ENCODE measurements at places on chromosomes 3 and 15.

DNA sequence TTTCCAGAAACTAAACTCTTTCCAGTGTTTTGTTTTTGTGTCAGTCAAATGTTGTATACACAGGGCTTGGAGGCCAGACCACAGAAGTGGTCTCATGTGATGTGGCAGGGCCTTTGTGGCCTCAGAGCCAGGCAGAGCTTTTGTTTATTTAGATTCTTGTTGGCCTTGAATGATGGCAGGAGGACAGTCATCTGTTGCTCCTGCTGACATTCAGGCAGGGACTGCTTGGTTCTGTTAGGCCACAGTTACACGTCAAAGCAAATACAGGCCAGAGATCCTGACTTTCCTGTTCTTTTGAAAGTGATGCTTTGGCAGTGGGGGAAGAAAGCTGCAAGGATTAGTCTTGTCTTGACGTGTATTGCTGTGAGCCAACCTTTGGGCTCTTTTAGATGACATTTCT lies 325.1 kb downstream of the CACNA2D3 start:
- DNase-seq: no peak

- no peak for DNase-seq
These were observed 134.0 kb downstream of the CMSS1 start for GRCh38 chr3:99951701-99952100.

DNA sequence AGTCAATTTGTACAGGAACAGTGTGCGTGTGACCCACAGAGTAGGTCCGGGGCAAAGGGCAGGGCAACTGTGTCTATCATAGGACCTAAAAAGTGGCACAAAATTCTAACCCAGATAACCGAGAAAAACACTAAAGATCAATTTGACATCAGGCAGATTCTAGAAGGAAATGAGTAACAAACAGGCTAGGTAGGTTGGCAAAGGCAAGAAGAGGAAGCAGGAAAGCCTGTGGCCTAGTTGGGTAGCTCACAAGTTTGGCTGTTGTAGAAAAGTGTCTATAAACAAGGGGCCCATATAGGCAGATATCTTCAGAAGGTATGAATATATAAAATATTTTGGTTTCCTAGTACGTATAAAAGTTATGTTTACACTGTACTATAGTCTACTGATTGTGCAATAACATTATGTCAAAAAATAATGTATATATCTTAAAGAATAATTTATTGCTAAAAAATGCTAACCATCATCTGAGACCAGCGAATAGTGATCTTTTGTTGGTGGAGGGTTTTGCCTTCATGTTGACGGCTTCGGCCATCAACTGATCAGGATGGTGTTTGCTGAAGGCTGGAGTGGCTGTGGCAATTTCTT lies 13.3 kb upstream of the OR5K1 start:
- DNase-seq: no peak

DNA sequence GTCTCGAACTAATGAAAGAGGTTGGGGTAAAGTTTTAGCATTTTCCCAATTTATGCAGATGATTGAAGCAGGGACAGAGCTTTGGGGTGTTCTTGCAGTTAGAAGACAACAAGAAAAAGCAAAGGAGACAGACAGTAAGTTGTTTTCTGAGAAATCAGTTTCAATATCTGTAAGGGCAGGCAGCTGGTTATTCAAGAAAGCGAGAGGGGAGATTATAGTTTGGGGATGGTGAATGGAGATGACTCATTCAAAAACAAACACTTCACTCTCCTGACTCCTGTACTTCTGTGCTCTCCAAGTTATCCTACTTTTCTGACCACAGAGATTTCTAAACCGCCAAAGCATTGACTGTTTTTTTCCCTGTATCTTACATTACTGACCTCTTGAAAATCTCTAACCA lies 352.0 kb downstream of the GAP43 start:
- DNase-seq: no peak

- no peak for DNase-seq
These were observed 29.3 kb downstream of the CEP152 start for GRCh38 chr15:48781481-48782081.

- no peak for DNase-seq
These were observed 422.4 kb upstream of the ATP11B start for GRCh38 chr3:182370949-182371348.

DNA sequence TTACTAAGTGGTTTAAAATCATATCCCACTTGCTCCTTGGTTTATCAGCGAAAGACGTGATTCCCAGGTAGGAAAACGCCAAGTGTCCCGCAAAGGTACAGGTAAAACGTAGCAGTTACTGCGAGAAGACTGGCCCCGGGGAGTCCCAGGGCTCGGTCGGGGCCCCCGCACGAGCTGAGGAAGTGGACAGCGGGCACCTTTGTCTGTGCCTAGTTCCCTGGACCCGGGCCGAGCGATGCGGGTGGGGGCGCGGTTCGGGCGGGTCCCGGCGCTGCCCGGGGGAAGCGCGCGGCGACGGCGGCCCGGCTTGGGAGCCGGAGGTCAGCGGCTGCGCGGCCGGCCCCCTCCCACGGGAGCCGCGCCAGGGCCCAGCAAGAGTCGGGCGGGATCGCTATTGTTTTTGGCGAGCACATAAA lies 864 bp upstream of the NEO1 start:
- no peak for DNase-seq

DNA sequence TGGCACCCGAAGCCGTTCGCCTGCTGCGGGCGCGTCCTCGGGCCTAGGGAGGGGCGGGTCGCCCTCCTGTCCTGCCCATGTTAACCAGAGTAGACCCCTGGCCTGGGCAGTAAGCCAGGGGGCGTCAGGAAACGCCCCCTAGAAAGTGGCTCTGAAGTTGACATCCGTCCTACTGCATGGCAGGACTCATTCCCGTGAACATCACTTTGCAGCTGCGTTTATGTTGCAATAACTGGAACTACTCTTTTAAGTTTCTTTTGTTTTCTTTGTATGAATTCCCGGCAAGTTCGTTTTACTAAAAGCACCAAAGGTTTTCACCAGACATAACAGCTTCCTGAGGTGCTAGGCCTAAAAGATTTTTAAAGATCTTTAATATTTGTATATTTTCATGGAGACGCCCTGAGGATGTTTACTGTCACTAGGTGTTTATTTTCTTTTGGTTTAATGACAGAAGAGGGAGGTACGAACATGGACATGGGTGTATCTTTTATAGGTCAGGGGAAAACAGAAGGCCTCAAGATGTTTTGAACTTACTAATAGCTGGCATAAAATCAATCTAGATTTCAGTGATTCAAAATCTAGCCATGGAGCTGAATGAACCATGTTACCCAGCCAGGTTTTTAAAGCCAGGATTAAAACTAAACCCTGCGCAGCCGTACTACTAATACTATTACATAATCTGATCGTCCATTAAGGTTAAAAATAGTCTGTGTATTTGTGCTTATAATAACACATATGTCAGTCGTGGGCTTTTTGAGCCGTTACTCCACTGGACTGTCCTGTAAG lies 1.0 kb downstream of the C15orf61 start:
- no peak for DNase-seq

- no peak for DNase-seq
These were observed 20.0 kb downstream of the RTP3 start for GRCh38 chr3:46517784-46518181.

GRCh38 chr3:15812183-15812582 lies 14.4 kb upstream of the ANKRD28 start:
- no peak for DNase-seq

- DNase-seq: no peak
These were observed 22.6 kb downstream of the ADAM10 start for GRCh38 chr15:58726867-58727266.

DNA sequence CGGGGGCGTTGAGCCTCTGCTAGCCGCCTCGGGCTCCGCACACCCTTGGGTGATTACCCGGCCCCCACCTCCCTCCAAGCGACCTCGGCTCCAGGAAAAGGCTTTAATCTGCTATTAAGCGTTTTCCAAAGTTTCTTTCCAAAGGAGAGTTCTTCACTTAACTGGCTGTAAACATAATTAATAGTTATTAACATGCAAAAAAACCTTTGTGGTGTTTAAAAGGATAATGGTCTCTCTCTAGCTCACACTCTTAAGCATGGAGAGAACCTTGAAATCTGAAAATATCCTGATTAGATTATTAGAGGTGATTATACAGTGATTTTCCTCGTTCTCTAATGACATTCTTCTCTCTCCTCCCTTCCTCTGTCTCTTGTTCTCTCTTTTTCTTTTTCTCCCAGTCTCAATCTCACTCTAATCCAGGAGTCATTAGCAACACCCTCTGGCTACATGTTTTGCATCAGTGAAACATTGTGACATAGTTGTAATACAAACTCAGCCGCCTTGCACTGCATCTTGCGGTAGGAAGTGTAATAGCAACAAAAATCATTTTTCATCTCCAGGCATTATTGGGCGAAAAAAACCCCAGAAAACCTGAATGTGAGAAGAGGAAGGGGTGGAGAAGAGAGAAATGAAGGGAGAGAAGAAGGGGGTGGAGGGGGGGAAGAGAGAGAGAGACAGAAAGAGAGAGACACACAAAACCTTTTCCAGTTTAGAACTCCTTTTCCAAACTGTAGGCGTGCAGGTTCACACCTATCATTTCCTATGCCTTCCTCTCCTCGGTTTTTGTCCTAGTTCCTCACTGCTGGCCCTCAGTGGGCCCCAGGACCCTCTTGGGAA lies 24.4 kb downstream of the NR2F2 start:
- no peak for DNase-seq

DNA sequence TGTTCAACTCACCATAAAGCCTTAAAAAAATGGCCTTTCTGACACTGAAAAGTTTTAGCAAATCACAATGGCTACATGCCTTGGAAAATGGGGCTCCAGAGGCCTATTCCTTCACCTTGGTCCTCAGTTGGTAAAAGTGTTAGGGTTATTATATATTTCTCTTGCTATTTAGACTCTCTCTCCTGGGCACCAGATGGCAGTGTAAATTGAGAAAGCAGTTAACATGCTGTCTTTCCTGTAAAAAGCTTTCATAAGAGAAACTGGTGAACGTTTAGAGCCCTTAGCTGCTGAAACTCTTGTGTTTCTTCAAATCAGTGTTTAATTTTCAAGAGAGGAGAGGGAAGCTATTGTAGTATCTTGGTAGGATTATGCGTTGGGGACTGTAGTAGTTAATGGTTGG lies 89.9 kb downstream of the LRTM1 start:
- DNase-seq: no peak

DNA sequence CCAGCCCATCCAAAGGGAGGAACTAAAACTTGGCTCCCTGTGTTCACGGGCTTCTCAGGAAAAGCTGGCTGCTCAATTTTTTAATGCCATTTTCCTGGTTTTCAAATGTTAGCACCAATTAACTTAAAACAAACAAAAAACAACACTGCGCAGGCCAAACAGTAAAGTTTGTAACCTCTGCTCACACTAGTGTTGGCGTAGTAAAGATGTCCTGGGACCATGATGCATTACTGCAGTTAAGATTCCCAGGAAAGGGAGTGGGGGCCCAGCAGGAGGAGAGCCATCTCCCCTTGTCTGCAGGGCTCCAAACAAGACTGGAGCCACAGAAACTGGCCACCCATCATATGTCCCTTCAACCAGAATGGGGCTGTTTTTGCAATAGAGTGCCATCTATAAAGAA lies 74.0 kb downstream of the KY start:
- no peak for DNase-seq

GRCh38 chr15:78830514-78831228 lies 19.4 kb upstream of the ADAMTS7 start:
- DNase-seq: no peak

DNA sequence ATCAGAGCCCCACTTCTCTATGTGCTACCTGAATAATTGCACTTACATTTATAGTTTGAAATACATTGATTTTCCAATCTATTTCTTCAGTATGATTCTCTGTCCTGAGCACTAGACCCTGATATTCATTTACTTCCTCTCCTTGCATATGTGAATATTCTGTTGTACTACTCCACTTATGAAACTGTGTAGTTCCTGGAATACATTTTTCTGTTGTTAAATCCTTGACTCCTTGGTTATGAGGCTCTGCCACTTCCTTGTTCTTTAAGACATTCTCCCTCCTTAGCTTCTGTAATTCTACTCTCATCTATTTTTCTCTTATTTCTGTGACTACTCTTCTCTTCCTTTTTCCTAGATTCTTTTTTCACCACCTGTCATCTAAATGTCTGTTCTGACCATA lies 12.9 kb upstream of the MGA start:
- no peak for DNase-seq

DNA sequence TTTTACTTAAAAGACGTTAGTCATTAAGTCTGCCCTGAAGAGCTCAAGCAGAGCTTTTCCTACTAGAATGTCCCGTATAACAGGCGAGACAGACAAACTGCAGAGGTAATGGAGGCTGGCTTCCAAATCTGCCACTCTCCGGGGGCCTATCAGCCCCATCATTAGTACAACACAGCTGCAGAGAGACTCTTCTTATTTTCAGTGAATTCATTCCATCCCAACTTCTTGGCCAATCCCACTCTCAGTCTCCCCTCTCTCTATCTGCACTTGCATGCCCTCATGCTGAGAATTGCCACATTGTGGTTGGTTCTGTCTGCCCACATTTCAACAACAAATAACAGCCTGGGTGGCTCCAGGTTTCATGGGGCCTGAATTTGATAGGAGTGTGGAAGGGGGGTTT lies 412.7 kb downstream of the ERC2 start:
- DNase-seq: no peak

GRCh38 chr15:64337761-64338160 lies 18.2 kb downstream of the CSNK1G1 start:
- no peak for DNase-seq

- no peak for DNase-seq
These were observed 23.4 kb downstream of the METTL6 start for GRCh38 chr3:15403965-15404364.

GRCh38 chr15:57198654-57199291 lies 177.5 kb upstream of the CGNL1 start:
- DNase-seq: no peak

GRCh38 chr3:171971919-171972514 lies 67.4 kb upstream of the FNDC3B start:
- no peak for DNase-seq

- DNase-seq: no peak
These were observed 60.3 kb upstream of the PPP2R3A start for GRCh38 chr3:135905058-135905724.

GRCh38 chr15:27585041-27585640 lies 514.0 kb downstream of the OCA2 start:
- DNase-seq: no peak

DNA sequence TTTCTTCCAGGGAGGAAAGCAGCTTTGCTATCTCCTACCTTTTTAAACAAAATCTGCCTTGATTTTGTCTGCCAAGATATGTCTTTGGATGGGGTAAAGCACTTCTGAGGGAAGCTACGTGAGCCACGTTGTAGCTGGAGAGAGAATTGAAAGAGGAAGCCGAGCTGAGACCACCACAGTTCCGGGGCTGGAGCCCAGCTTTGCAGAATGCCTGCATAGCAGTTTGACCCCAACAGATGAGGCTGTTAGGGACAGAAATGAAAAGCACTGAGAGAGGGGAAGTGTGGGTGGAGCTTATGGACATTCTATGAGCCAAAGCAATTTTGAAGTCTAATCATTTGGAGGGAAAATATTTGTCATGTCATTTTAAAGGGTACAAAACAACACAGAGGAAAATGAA lies 45.4 kb downstream of the LIPC start:
- DNase-seq: no peak
